ENCODE measurements at places on chromosomes 5 and 9.

DNA sequence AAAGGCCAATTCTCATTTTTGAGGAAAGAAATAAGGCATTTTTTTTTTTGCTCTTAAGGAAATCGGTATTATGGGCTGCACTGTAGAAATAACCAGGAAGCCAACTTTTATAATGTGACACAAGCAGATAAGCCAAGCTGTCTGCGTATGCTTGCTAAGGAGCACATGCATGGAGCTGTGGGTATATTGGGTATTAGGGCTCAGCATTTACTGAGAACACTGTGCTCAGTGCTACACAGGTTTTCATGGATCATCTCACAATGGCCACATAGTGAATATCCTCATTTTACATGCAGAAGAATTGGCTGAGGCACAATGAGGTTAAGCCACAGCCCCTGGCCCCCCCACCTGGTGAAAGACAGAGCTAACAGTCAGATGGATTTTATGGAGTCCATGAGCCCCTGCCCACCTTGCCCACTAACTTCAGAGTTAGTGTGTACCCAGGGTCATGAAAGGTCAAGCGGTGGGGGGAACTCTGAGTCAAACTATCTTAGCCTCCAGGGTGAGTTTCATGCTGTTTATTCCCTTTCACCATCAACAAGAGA lies 204.8 kb downstream of the SPATA31A6 start:
- DNase-seq: no peak

- no peak for DNase-seq
These were observed 211.8 kb upstream of the SH3GL2 start for GRCh38 chr9:17367035-17367434.

DNA sequence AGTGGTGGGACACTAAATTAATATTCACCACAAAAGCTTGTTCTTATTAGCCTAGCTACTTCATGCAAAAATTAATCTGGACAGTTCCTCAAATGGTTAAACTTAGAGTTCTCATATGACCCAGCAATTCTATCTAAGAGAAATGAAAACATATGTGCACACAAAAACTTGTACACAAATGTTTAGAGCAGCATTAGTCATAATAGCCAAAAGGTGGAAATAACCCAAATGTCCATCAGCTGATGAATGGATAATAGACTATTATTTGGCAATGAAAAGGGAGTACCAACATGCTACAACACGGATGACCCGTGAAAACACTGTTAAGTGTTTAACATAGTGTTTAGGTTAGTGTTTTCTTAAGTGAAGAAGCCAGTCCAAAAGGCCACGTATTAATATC lies 32.8 kb upstream of the TNIP1 start:
- no peak for DNase-seq

DNA sequence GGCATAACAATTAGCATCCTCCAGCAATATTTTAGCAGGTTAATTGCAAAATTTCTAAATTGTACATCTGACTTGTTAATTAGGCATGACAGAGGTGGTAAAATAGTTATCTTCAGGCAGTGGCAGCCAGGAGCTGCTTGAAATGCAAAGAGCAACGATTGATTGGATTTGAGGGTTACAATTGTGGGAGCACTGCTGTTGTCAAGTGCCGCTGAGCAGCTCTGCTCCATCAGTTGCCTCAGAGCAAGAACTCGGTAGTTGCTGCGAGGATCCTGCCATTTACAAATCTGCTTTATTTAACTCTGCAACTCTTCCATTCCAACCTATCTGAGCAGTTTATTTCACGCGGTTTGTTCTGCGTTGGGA lies 12.6 kb downstream of the PBX3 start:
- DNase-seq: no peak

DNA sequence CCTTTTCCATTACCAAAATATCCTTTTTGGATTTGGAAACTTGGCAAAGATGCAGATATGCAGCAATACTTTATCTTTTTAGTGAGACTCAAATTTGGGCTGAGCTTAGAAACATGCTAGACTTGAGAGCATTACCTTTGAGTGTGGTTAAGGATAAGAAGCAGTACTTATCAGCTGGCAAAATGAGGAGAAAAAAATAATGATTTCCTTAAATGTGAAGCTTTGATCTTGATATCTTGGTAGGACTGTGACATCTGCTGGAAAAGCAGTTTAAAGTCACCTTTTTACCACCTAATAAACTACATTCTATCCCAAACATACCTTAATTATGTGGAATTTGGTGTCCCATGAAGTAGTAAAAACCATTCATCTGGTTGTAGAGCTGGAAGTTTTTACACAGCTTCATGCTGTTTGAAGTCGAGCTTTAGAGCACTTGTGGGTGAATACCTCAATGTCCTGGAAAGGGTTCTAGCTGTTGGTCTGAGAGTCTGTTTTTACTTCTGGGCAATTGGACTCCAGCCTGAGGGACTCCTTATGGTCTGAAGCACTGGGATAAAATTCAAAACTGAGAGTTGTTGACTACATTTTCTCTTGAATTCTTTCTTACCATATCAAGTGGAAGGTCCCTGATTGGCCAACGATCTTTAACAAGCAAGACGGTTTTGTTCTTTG lies 53.4 kb downstream of the LRRC70 start:
- DNase-seq: no peak

DNA sequence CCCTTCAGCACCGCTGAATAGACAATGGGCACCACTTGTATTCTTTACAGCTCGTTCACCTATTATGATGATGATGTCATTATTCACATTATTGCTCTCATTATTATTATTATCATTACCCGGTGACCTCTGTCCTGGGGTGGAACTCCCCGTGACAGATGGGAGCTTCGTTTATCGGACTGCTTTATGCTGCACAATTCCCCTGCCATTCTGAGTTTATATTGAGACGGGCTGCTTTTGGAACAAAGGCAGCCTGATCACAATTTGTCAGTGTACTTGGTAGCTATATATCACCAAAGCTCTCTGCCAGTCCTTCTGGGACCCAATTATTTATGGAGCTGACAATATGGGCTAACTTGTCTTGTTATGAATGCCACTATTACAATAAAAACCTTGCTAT lies 1145.6 kb upstream of the WWC1 start:
- DNase-seq: no peak

Data from fibroblast of skin of scalp (primary cell).